ENCODE measurements at places on chromosomes 2 and 18.

DNA sequence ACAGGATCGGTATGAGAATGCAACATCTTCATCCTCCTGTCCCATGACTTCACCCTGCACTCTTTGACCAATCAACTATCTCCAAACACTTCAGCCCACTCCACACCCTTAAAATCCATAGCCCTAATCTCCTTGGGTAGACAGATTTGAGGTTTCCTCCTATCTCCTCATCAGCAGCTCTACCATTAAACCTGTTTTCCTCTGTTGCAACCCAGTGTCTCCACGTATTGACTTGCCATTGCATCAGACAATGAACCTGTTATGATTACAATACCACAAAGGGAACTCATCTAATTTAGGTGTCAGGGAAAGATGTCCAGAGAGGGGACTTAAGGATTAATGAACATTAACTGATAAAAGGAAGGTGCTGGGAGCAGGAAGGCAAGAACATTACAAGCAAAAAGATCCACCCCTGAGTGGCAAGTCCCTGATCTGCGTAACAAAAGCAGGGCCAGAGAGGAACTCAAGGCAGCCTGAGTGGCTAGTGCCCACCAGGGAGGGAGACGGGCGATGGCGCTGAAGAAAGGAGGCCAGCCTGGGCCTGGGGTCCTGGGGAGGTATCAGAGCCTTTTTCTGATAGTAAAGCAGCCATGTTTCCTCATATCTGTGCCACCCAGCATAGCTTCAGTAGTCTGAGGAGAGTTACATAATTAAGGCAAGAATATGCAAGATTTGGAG, 44.6 kb downstream of the AKAIN1 start:
- DNase-seq: no peak

DNA sequence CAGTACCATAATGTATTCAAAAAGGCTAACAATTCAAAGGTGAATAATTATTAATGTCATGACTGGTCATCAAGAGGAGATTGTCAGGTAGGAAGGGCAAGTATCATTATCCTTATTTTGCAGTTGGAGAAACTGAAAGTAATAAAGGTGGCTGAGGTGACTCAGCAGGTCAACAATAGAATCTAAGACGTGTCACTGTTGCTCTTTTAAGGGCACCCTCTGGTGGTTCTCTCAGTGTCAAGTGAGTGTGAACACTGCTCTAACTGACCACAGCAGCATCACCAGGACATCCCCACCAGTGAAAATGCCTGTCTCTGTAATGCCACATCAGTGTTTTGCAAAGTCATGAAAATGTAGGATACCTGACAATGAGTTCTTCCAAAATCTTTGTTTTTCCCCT, 69.7 kb downstream of the DCC start:
- DNase-seq: no peak

GRCh38 chr2:73295751-73296400, 2.5 kb upstream of the EGR4 start:
- DNase-seq: no peak

GRCh38 chr18:76975577-76976110, 153.3 kb downstream of the ZNF236 start:
- DNase-seq: no peak

- peak; percentile 2 for DNase-seq
Measured at GRCh38 chr2:187689372-187689771, 135.1 kb upstream of the TFPI start.

DNA sequence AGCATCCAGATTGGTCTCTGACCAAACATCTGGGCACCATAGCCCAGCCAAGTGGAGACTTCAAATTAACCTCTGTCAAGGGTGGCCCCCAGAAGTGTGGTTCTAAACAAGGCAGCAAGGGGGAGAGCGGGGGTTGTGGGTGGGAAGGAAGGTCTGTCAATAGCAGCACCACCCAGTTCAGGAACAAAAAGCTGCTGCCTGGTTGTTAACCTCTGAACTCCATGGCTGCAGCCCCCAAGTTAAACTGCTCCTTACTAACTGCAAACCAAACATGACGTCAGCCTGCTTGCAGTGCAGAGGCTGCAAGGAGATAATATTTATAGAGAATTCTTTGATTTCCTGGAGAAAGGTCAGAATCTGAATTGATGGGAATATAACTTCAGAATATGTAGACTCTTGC, 76.5 kb downstream of the ARL4C start:
- no peak for DNase-seq

- peak; percentile 36 for DNase-seq
Measured at GRCh38 chr18:286515-287310, 18.9 kb upstream of the THOC1 start.

DNA sequence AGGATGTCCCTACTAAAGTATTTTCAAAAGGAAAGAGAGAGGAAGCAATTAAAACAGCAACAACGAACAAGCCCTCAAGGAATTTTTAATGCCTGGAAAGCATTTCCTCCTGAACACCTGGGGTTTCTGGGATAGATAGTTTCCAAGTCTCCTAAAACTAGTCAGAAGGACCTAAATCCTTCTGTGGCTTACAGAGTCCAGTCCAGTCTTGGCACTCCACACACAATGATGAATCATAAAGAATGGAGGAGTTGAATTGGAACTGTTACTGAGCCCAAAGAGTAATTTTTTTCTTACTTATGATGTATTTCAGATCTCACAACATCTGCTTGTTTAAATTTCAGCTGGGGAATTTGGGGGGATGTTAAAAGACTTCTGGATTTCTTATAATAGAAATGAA, 144.6 kb upstream of the SETBP1 start:
- DNase-seq: no peak

GRCh38 chr2:84938194-84938879, 32.6 kb upstream of the KCMF1 start:
- no peak for DNase-seq

GRCh38 chr2:64865831-64866345, 123.3 kb upstream of the SLC1A4 start:
- no peak for DNase-seq

DNA sequence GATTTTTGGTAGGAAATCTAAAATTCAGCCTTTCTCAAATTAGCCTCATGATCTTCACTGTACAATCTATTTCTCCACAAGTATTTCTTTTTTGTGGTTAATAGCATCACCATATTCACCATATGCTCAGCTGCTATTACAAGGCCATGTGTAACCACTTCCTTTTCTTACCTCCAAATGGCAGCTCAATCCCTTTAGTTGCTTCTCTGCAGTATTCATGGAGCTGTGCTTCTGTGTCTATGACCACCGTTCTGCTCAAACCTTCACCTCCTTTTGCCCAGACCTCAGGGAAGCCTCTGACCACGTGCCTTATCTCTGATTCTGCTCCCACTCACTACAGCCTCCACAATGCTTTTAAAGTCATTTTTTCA, 126.7 kb upstream of the TMEM200C start:
- DNase-seq: no peak

DNA sequence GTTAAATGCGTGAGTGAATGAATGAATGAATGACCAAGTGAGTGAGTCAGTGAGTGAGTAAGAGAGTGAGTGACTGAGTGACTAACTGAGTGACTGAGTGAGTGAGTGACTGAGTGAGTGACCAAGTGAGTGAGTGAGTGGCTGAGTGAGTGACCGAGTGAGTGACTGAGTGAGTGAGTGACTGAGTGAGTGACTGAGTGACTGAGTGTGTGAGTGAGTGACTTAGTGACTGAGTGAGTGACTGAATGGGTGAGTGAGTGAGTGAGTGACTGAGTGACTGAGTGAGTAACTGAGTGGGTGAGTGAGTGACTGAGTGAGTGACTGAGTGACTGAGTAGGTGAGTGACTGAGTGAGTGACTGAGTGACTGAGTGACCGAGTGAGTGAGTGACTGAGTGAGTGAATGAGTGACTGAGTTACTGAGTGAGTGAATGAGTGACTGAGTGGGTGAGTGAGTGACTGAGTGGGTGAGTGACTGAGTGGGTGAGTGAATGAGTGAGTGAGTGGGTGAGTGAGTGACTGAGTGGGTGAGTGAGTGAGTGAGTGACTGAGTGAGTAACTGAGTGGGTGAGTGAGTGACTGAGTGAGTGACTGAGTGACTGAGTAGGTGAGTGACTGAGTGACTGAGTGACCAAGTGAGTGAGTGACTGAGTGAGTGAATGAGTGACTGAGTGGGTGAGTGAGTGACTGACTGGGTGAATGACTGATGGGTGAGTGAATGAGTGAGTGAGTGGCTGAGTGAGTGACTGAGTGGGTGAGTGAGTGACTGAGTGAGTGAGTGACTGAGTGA, 11.3 kb downstream of the MAL start:
- no peak for DNase-seq

GRCh38 chr2:132608311-132608710, 61.7 kb downstream of the LYPD1 start:
- DNase-seq: no peak

DNA sequence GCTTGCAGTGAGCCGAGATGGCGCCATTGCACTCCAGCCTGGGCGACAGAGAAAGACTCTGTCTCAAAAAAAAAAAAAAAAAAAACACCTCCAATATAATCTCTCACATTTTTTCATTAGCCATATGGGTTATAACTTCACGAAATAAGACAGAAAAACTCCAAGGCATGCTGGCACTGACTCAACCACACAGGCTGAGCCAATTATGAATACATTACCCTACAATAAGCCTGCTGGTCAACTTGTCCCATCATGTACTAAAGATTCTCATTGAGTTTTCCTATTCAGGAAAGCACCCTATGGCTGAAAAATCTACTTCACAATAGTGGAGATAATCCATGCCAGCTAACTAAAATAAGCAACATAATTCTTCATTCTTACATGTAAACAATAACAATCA, 12.8 kb upstream of the MAP3K20 start:
- no peak for DNase-seq

- no peak for DNase-seq
Measured at GRCh38 chr18:12604445-12605007, 53.4 kb downstream of the SPIRE1 start.

- peak; percentile 10 for DNase-seq
Measured at GRCh38 chr2:118668431-118669424, 178.7 kb downstream of the EN1 start.

All from HTR-8/SVneo (cell line).